ENCODE measurements at places on chromosomes 4 and X. TPM values are rescaled to one million over a fixed set of nuclear protein-coding genes. Genes with fewer than 3 reads are reported as not detected.

The SLC25A43 gene
- 6.2 TPM for total RNA-seq

The NMU gene
- total RNA-seq = 0.63 TPM

The CLDN34 gene
- not detected for total RNA-seq

The SPANXC gene
- not detected for total RNA-seq

The PCDH7 gene
- not detected for total RNA-seq

GRCh38 chrX:145727476-145727875 lies 90.2 kb upstream of the SLITRK2 start:
- no peak for DNase-seq

DNA sequence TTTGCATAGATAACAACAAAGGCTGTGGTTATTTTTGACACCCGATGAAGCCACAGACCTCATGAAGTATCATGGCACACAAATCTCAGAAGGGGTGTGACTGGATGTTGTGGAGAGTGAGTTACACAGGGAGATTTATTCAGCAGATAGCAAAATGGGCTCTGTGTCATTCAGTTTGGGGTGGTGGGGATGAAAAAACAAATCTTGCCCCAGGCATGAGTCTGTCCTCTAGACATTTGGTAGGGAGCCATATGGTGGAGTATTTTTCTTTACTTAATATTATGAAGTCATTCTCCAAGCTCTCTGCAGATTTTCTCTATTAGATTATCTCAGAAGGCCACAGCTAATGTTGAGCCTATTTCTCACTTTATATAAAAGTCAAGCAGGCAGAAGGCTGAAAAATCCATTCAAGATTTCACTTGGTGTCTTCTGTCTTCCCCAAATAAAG lies 277.1 kb upstream of the TENM3 start:
- DNase-seq = no peak

All from activated CD4-positive, alpha-beta memory T cell treated with anti-CD3 and anti-CD28 coated beads for 36 hours (primary cell).